WTC11 (cell line): ENCODE measurements at places on chromosomes 2 and 18.

DNA sequence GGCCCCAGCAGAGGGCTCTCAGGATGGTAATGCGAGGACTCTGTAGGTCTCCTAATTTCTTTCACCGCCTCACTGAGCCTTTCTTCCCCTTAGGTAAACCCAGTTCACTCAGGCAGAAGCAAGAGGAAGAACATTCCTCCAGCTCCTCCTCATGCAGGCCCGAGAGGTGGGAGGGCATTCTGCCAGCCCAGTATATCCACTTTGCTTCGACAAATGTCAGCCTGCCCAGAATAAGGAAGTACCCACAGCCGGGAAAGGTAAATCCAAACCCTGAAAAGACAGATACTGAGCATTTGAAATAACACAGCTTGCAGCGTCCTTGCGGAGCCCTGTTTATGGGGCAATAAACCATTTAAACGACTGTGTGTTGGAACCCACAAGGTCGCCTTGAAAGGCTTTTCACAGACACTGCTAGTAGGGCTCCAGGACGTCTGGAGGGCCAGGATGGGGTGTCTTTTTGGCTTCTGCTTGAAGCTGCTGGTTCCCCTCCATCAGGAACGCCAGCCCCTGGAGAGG, 63.0 kb upstream of the STPG4 start:
- peaks cover 17% of the 10 kb centered on the region for H3K4me1 ChIP-seq
- no peak overlapping the region for H3K27ac ChIP-seq
- H3K27me3 ChIP-seq: no peaks in the 10 kb centered on the region
- H3K4me3 ChIP-seq: no peak overlapping the region

DNA sequence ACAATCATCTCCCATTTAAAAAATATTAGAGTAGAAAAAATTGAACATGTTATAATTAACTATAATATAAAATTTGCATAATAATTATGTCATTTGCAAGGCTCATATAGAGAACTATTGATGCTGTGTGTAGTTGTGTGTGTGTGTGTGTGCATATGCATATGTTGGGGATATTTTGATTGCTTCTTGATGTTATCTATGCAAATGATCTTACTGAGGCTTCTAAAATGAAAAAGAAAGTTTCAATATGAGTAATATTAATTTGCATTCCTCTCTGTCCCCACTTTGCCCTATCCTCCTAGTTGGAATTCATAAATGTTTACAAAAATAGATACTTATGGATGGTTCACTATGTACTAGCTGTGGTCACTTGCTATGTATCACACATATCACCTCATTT, 523.3 kb downstream of the TRIB2 start:
- H3K4me1 ChIP-seq: no peaks in the 10 kb centered on the region
- DNase-seq: no peak
- H3K36me3 ChIP-seq: no peaks in the 10 kb centered on the region
- H3K27ac ChIP-seq: no peak overlapping the region
- no peak overlapping the region for H3K4me3 ChIP-seq

GRCh38 chr2:70750320-70750719, 17.7 kb downstream of the ADD2 start:
- H3K27me3 ChIP-seq: no peaks in the 10 kb centered on the region
- peak overlapping the region; percentile 71; the same call in 1 of the 2 replicates for H3K27ac ChIP-seq
- no peak overlapping the region for H3K4me3 ChIP-seq
- H3K4me1 ChIP-seq: peaks cover 60% of the 10 kb centered on the region
- H3K36me3 ChIP-seq: peaks cover 7% of the 10 kb centered on the region; the same call in 1 of the 2 replicates

- DNase-seq: no peak
- H3K27ac ChIP-seq: peak overlapping the region; percentile 25
- peaks cover 36% of the 10 kb centered on the region for H3K36me3 ChIP-seq
- no peak overlapping the region for H3K4me3 ChIP-seq
- no peaks in the 10 kb centered on the region for H3K27me3 ChIP-seq
Measured at GRCh38 chr2:39377226-39377939, 59.7 kb downstream of the MAP4K3 start.

GRCh38 chr2:38600242-38600891, 2.4 kb downstream of the HNRNPLL start:
- peaks cover 60% of the 10 kb centered on the region for H3K4me1 ChIP-seq
- H3K36me3 ChIP-seq: no peaks in the 10 kb centered on the region
- peak overlapping the region; percentile 90 for H3K4me3 ChIP-seq
- H3K27ac ChIP-seq: peak overlapping the region; percentile 84
- no peaks in the 10 kb centered on the region for H3K27me3 ChIP-seq
